ENCODE measurements at places on chromosomes 11 and 22.

DNA sequence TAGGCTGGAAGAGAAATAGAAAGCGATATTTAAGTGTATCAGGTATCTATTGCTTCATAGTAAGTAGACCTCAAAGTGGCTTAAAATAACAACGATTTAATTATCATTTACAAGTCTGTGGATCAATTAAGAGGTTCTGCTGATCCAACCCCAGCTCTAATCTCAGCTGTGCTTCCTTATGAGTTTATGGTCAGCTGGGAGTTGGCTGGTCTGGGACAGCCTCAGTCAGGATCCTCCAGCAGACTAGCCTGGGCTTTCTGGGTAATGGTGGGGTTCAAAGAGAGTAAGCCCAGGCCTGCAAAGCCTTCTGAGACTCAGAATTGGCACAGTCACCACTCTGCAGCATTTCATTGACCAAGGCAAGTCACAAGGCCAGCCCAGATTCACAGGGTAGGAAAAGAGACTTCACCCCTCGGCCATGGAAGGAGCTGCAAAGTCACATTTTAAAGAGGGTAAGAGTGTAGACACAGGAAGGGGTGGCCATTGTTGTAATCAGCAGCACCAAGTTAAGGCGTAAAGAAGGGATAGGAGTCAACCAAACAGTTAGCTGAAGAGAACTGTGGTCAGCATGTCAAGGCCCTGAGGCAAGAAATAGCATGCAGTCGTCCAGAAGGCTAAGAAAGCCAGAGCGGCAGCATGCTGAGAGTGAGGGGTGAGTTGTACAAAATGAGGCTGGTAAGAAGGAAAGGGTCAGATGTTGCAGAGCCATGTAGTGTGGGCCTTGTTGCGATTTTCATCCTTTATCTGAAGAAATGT is 168.2 kb downstream of the ETS1 start:
- DNase-seq = no peak

DNA sequence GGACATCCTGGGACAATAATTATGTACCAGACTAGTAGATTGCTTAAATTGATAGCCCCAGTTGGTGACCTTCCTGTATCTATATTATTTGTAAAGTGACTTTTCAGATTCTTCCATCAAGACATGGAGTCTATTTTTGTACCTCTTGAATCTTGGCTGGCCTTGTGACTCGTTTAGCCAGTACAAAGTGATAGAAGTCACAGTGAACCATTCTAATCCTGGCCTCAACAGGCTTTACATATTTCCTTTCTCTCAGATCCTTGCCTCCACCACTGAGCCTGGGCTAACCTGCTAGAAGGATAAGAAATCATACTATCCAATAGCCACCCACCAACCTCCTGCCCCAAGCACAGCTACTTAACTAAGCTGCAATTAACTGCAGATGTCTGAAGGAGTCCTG is 37.5 kb upstream of the SLC6A5 start:
- no peak for DNase-seq

DNA sequence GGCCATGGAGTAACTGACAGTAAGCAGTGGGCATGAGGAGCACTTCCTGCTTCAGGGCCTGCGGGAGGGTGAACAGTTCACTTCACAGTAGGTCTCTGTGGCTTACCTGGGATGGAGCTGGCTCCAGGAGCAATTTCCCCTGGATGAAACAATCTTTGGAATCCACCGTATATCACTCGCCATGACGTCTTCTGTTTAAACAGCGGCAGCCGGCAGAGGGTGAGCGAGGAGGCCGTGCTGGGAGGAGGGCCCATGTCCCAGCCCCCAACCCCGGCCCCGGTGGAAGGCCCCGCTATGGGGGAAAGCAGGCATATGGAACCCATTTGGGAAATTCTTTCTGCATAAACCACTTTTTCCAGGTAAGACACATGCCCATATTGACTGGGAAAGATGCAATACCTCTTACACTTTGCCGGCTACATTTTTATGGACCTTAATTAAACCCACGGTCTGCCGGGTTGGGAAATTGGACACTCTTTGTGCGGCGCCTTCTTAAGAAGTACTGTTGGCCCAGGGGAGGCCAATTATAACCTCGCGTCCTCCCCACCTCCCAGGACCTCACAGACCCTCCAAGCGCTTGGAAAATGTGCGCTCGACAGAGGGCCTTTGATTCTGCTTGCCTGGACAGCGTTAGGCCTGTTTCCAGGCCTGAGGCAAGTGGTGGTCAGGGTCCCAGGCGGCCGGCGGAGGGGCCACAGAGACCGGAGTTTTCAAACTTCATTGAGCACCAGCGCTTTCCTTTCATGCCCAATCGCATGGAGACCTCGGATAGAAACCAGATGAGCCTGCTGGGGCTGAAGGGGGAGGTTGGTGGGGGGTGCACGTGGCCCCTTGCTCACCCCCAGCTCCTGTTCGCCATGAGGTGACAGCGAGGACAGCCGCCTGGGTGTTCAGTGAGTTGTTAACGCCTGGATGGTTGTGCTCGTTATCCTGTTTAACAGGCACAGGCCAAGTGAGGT is 40.4 kb downstream of the SMIM38 start:
- no peak for DNase-seq

DNA sequence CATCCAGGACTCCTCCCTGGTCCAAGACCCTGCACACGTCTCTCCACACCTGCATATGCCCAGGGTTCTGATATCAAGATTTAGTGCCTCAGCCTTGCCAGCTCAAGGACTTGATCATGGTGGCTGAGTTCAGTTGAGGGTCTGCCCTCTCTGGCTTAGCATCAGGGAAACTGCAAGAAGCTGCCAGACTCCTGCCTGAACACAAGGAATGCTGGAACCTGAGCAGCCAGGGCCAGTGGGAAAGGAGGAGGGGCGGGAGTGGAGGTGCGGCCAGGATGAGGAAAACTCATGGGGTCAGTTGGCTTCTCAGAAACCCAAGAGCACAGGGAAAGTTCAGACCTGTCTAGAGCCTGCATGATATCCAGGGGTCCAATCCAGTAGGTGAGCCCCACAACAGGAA is 546.1 kb downstream of the BUD13 start:
- DNase-seq = no peak

DNA sequence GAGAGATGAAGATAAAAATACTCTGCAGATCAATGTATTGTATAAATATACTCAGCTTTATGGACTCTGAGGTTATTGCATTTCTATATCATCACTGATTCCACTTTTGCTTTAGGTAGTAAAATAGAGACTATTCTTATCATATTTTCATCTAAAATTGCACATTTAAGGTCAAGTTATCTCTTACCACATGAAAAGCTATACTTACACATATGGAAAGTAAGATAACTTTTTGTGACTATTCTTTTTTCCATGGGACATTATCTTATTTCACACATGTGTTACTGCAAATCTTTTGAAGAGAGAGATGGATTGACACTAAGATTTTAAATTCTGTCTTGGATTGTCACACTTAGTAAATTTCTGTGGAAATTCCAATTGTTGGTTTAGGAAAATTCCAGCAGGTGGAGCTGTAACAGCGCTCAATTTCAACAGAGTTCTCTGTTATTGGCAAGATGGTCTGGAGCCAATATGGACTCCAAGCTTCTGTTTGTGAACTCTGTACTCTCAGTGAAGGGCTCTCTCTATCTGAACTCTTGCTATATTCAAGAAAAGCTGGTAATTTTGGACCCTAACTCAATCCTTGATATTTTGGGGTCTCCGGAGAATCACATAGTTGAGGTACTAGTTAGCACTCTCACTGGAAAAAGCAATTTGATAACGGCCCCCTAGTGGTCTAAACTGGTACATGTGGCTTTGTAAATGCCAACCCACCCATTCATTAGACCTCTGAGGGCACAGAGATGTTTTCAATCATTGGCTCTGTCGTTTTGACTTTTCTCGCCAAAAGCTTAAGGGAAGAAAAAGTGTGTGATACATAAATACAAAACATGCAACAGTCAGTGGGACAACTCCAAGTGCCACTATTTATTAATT is 429.7 kb downstream of the ETS1 start:
- DNase-seq = peak; percentile 71

- peak; percentile 29 for DNase-seq
These were observed 10.7 kb upstream of the MS4A6E start for GRCh38 chr11:60316317-60316716.

- no peak for DNase-seq
These were observed 2.1 kb upstream of the CCDC81 start for GRCh38 chr11:86372586-86372985.

DNA sequence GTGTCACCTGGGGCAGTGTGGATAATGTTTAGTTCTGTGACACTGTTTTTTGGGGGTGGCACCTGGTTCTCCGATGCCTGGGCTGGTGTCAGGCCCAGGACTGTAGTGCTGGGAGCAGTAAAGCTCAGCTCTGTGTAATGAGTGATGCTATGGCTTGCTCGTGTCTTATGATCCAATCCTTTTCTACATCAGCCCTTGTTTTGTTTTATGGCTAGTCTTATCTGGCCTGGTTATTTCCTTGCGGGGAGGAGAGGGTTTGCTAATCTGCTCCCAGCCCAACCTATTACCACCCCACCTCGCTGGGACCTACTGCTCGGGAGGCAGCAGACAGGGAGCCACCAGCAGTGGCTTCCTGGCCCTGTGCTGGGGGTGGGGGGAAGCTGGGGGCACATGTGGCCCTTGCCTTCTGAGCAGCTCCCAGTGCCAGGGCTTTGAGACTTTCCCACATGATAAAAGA is 35.0 kb upstream of the TPBGL start:
- no peak for DNase-seq

DNA sequence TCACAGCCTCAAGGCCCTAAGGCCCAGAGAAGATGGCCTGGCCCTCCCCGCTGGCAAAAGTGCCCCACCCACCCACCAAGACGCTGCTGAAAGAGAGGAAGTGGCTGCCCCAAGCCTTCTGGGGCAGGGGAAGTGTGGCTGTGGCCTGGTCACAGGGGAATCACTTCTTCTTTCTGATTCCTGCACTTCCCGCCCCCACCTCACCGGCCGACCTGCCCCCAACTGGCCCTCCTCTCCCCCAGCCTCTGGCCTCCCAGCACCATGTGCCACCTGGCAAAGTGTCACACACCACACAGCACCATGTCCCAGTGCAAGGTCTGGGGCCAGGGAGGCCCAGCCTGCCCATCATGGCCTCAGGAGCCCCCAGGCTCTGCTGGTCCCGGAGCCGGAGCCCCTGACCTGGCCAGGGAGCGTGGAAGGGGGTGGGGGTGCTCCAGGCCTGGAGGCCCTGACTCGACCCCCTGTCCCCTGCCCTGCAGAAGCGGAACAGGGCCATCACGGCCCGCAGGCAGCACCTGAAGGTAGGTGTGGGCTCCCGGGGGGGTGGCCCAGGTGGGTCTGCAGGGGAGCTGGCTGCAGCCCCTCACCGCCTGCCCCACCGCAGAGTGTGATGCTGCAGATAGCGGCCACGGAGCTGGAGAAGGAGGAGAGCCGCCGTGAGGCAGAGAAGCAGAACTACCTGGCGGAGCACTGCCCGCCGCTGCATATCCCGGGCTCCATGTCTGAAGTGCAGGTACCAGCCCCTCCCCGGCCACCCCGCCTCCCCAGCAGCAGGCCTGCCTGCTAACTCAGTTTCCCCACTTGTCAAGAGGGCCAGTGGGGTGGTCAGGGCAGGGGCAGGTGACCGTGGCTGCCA is 1.4 kb downstream of the TNNI2 start:
- DNase-seq = peak; percentile 75

GRCh38 chr11:115247361-115247760 is 256.9 kb downstream of the CADM1 start:
- no peak for DNase-seq

DNA sequence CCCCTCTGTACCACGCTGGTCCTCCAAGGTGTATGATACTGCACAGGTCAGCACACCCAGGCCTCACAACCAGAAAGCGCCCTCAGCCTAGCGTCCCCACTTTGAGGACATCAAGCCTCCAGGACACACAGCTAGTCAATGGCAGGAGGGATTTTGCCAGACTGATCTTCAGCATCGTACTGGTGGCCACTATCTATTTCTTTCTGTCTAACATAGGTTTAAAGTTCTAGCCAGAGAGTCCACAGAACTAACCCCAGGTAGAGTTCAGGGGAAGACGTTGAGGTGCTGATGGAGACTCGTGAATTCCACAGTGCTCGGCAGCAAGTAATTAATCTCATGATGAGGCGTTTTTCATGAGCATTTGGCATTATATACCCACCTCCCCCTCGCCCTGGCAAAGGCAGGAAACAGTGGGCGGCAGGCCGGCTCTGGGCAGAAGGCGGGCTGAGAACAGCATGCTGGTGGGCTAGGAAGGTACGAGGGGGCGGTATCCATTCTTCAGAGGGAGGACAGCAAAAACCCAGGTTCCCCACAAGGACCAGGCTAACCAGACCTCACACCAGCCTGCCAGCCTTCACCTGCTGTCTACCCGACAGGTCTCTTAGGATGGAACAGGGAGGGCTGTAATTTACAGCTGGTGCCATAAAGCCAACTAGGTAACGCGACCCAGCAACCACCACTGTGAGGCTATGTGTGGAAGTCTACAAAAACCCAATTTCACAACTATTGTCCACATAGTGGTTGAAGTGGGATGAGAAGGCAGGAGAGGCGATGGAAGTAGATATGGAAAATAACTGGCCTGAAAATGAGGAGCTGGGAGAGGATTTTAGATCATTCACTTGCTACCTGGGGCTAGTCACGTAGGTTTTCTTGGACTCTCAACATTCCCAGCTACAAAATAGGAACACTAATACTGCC is 18.5 kb downstream of the MYH9 start:
- DNase-seq = no peak

DNA sequence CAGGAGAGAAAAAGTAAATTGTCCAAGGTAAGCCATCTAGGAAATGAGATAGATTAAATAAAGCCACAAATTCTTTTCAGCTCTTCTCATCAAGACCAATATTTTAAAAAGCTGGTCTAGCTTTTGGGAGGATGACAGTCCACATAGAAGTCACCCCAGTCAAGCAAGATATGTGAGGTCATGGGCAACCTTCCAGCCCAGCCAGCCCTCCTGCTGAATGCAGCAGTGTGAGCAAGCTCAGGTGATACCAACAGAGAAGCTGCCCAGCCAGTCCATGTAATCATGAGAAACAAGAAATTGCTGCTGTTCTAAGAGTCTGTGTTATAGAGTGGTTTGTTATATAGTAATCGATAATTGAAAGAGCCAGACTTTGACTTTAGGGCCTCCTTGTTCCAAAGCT is 28.7 kb downstream of the KCNE3 start:
- DNase-seq = no peak

GRCh38 chr22:39153220-39153717 is 789 bp upstream of the CBX7 start:
- DNase-seq = no peak

GRCh38 chr11:17724020-17724908 is 4.9 kb downstream of the MYOD1 start:
- no peak for DNase-seq

GRCh38 chr11:61797263-61797944 is 4.7 kb downstream of the FEN1 start:
- peak; percentile 84 for DNase-seq

Data from GM12865 (cell line).